ENCODE measurements at places on chromosomes 4 and X. TPM values are rescaled to one million over a fixed set of nuclear protein-coding genes. Genes with fewer than 3 reads are reported as not detected.

The TBC1D9 gene
- 0.11 TPM for total RNA-seq

The TEX13C gene
- total RNA-seq, result not detected

The SMR3B gene
- total RNA-seq, result not detected

The PRDX4 gene
- 17.0 TPM for total RNA-seq

The LGI2 gene
- not detected for total RNA-seq

The FGF16 gene
- not detected for total RNA-seq

- no peak for DNase-seq
- no peaks in the 10 kb centered on the region for H3K27me3 ChIP-seq
- H3K4me3 ChIP-seq, result peak overlapping the region; percentile 75
- peaks cover 2% of the 10 kb centered on the region for H3K4me1 ChIP-seq
Observed at GRCh38 chrX:64204252-64204651, 1.3 kb downstream of the AMER1 start.

DNA sequence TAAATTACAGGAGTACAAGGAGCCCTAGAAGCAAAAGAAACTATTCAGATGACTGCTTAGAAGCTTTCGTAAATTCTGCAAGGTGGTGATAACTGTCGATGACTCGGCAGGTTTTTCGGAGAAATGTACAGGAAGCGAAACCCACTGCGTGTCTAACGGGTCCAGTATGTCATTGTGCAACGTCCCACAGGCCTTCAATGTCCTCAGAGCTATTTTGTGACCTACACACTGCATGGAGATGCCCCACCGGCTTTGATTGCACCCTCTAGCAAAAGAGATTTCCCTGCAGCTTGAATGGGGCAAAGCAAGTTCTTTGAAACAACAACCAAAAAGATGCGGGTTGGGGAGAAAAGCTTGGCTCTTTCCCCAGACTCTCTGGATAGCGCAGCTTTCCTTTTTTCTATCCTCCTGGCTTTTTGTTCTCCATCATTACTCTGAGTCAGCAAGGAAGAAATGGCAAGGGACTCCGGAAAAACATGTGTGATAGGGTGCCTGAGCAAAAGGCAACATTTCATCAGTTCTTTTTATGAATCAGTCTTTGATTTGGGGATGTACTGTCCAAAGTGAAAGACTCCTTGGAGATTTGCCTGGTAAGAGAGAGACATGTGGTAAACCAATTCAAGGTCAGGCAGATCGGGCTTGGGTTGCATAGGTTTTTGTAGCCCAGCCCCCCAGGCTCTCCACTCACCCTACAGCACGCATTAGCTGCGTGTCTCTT lies 112.0 kb upstream of the TBL1X start:
- peak overlapping the region; percentile 87 for H3K27ac ChIP-seq
- H3K4me1 ChIP-seq, result peaks cover 36% of the 10 kb centered on the region
- H3K4me3 ChIP-seq, result peak overlapping the region; percentile 64
- peak; percentile 38 for DNase-seq
- no peaks in the 10 kb centered on the region for H3K27me3 ChIP-seq
- peaks cover 8% of the 10 kb centered on the region for H3K36me3 ChIP-seq

DNA sequence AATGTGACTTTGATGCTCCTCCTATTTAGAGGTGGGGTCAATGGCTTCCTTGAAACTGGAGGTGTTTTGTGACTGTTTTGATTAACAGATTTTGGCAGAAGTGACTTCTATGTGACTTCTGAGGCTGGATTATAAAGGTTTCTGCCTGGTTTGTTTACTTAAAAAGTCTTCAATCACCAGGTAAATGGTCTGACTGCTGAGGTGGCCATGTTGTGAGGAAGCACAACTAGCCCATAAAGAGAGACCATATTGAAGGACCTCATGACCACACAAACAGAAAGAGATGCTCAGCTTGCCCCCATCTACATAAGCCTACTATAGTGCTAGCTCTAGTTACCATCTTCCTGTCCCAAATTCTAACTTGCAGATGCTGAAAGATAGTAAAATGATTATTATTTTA lies 14.3 kb upstream of the LSM6 start:
- no peak overlapping the region for H3K4me3 ChIP-seq
- peaks cover 1% of the 10 kb centered on the region for H3K27me3 ChIP-seq
- no peak overlapping the region for H3K27ac ChIP-seq

DNA sequence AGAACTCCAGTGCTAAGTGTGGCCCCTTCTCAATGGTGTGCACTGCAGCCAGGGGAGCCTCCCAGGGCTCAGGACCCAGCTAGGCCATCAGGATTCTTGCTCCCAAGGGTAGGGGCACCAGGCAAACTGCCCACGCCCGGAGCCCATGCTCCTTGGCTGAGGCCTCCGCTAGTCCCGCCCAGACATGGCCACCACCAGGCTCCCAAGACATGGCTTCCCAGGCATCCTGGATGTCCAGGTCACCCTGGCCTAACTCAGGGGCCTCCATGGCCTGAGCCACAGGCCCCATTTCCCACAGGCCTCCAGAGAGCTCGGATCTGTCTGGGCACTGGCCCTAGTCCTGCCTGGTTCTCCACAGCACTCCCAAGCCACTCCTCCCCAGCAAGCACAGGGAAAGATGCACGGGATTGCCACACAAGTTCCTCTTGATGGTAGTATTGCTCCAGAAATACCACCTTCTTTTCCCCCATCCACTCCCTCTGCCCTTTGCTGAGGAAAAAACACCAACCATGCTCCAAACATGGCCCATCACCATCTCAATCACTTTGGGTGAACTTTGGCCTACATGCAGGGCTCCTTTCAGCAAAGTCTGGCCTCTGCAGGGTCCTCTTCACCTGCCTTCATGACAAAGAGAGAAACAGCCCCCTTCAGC lies 274.7 kb upstream of the AGTR2 start:
- H3K27ac ChIP-seq, result no peak overlapping the region
- DNase-seq, result no peak
- H3K27me3 ChIP-seq, result no peaks in the 10 kb centered on the region

DNA sequence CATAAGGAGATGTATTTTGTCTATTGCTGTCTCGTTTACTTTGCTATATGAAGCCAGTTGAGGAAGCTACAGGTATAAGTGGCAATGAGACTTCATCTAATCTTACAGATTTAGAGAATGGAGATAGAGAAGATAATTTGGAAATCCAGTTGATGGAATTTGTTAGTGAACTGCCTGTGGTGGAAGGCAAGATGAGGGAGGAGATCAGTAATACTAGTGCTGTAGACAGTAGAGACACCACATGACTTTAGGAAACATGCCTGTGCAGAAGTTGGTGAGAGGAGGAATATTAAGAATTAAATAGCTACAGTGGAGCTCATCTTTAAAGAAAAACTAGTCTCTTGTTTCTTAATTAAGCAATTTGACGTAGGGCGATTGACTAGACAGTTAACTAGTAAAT lies 51.3 kb downstream of the RBPJ start:
- no peak for DNase-seq
- H3K36me3 ChIP-seq, result peaks cover 30% of the 10 kb centered on the region
- H3K27ac ChIP-seq, result no peak overlapping the region
- H3K4me3 ChIP-seq, result no peak overlapping the region
- peaks cover 3% of the 10 kb centered on the region for H3K27me3 ChIP-seq

- no peaks in the 10 kb centered on the region for H3K36me3 ChIP-seq
- peaks cover 4% of the 10 kb centered on the region for H3K4me1 ChIP-seq
- no peak overlapping the region for H3K4me3 ChIP-seq
- DNase-seq, result no peak
Observed at GRCh38 chr4:183297675-183298074, 22.4 kb downstream of the CLDN22 start.

DNA sequence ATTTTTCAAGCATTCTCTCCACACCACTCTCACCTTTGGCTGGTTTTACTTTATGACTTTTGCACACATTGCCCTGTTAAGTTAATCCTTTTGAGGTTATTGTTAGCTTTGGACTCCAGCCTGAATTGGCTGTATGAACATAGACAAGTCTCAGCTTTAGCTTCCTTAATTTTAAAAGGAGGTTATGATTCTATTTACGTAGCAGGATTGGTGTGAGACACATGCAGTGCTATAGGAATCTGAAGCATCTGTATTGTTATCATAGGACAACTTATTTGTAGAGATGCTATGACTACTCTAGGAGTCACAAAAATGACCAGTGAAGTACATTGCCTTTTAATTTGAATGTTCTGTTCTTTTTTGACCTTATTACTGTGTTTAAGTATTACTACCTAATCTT lies 15.7 kb downstream of the PGAM4 start:
- H3K4me1 ChIP-seq, result peaks cover 12% of the 10 kb centered on the region
- DNase-seq, result no peak
- H3K36me3 ChIP-seq, result peaks cover 12% of the 10 kb centered on the region
- H3K4me3 ChIP-seq, result no peak overlapping the region
- H3K27me3 ChIP-seq, result no peaks in the 10 kb centered on the region
- H3K27ac ChIP-seq, result no peak overlapping the region

Data from activated naive CD8-positive, alpha-beta T cell treated with anti-CD3 and anti-CD28 coated beads, Interleukin-2, amount 10 ng/mL, durations not matched to agents 7 days and 5 days (primary cell).